Coronary artery (tissue), 2 donors: ENCODE measurements at places on chromosomes 12 and 14.

GRCh38 chr14:97275276-97275675 lies 478.1 kb downstream of the VRK1 start:
- no peak for DNase-seq

DNA sequence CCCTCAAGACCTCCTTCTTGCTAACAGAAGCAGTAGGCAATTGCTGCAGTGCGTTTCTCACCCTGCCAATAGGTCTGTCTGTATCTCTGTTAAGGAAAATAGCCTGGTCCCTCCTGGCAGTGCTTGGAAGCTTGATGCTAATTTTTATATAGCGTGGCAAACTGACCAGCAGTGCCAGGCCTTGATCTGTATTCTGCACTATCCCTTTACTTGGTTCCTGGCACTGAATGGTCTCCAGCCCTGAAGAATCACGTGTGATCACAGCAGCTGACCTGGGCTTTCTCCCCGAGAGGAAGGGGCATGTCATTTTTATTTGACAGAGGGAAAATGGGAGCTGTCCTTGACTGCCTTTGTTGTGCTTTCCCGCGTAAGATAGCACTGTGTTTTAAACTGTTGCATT lies 48.7 kb upstream of the TRAF3 start:
- DNase-seq, result no peak

DNA sequence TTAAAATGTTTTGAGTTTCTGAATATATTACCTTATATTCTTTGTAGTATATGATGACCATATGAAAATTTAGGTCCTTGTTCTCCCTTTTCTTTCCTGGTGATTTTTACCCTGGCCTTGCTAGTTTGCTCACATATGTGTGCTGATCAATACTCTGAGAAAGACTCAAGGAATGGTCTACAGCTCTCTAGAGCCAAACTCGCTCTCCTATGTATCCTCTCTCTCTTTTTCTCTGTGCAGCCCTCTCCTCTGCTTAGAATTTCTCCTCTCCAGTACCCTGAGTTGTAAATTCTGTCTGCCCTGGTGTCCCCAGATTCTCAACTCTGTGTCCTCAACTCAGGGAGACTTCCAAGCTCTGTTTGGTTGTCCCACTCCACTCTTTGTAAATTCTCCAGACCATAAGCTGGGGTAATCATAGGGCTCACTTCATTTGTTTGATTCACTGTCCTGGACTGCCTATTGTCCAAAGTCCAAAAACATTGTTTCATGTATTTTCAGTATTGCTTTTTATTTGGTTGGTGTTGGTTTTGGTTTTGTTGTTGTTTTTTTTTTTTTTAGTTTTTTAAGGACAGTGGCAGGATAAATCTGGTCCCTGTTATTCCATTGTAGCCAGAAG lies 41.0 kb downstream of the FOXA1 start:
- DNase-seq, result no peak

GRCh38 chr12:65882486-65882885 lies 58.2 kb downstream of the HMGA2 start:
- DNase-seq, result no peak

- DNase-seq, result no peak
Observed at GRCh38 chr12:108191086-108191485, 62.0 kb downstream of the WSCD2 start.
